ENCODE measurements at places on chromosomes 3 and 15. TPM values are rescaled to one million over a fixed set of nuclear protein-coding genes. Genes with fewer than 3 reads are reported as not detected.

The CYP8B1 gene
- polyA plus RNA-seq: 0.04 TPM

The MASP1 gene
- 8.2 TPM for polyA plus RNA-seq

The CLEC3B gene
- polyA plus RNA-seq: 111 TPM

The FES gene
- polyA plus RNA-seq: 13.7 TPM

The ECT2 gene
- 23.1 TPM for polyA plus RNA-seq

The COL8A1 gene
- 0.55 TPM for polyA plus RNA-seq

The CDC25A gene
- polyA plus RNA-seq: 5.0 TPM

The GRM7 gene
- polyA plus RNA-seq: 0.16 TPM

The TRAT1 gene
- polyA plus RNA-seq: not detected

The RUVBL1 gene
- polyA plus RNA-seq: 31.0 TPM

The FBXO40 gene
- 2.3 TPM for polyA plus RNA-seq

The TRPC1 gene
- polyA plus RNA-seq: 9.3 TPM

The FAM81A gene
- 2.1 TPM for polyA plus RNA-seq

The ZIC4 gene
- polyA plus RNA-seq: 4.8 TPM

The XIRP1 gene
- 113 TPM for polyA plus RNA-seq

The HTR3C gene
- not detected for polyA plus RNA-seq

The CLRN1 gene
- 0.39 TPM for polyA plus RNA-seq

The KNL1 gene
- 5.9 TPM for polyA plus RNA-seq

The LOXL1 gene
- polyA plus RNA-seq: 31.1 TPM

The TGM5 gene
- 0.26 TPM for polyA plus RNA-seq

The SCG5 gene
- 16.8 TPM for polyA plus RNA-seq

The RHOV gene
- 0.38 TPM for polyA plus RNA-seq

The CPB1 gene
- 0.90 TPM for polyA plus RNA-seq

The NEK11 gene
- 11.4 TPM for polyA plus RNA-seq

The IL12A gene
- 0.35 TPM for polyA plus RNA-seq

The DAZL gene
- polyA plus RNA-seq: not detected

The SCN11A gene
- 2.3 TPM for polyA plus RNA-seq

The FEZF2 gene
- polyA plus RNA-seq: not detected

The MYO5A gene
- 5.1 TPM for polyA plus RNA-seq

The SH3GL3 gene
- polyA plus RNA-seq: 6.0 TPM

The PSTPIP1 gene
- 1.7 TPM for polyA plus RNA-seq

The LHFPL4 gene
- polyA plus RNA-seq: not detected
